ENCODE measurements at places on chromosomes 7 and 10. TPM values are rescaled to one million over a fixed set of nuclear protein-coding genes. Genes with fewer than 3 reads are reported as not detected.

DNA sequence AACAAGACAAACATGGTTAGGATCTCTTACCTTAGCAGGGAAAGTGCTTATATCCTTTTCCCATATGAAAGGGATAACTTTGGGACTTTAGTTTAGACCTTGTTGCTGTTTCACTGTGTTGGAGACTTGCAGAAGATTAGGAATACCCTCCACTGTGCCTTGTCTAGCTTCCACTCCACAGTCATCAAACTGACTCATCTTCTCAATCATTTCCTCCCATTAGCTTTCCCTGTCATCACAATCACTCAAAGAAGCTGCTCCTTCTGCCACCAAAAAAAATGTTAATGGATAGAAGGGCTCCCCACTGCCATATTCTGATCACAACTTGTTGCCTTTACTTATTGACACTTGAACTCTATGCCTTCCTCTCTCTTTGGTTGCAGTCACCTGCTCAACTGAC, 16.8 kb downstream of the GNG11 start:
- no peaks in the 10 kb centered on the region for H3K36me3 ChIP-seq
- no peaks in the 10 kb centered on the region for H3K27me3 ChIP-seq
- H3K4me3 ChIP-seq, result no peak overlapping the region
- no peaks in the 10 kb centered on the region for H3K4me1 ChIP-seq
- H3K27ac ChIP-seq, result no peak overlapping the region
- no peak for DNase-seq

DNA sequence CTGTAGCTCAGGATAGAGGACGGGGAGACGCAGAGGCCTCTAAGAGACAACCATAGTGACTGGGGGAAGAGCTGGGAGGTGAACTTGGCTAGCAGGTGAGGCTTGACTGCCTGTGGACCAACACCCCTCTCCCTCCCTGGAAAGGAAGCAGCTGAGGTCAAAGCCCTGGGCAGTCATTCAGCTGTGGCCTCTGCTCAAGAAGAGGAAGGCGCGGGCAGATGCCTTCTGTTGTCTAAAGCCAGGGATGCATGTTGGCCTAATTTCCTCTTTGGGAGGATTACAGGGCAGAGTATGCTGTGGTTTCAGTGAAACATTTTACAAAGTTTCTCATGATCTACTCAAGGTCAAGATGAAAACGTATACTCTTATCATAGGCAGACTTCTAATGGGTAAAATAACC, 327.1 kb downstream of the PRPF18 start:
- H3K27me3 ChIP-seq, result no peaks in the 10 kb centered on the region
- no peaks in the 10 kb centered on the region for H3K4me1 ChIP-seq
- DNase-seq, result no peak
- H3K4me3 ChIP-seq, result no peak overlapping the region

- no peak overlapping the region for H3K4me3 ChIP-seq
- H3K27ac ChIP-seq, result no peak overlapping the region
- no peaks in the 10 kb centered on the region for H3K36me3 ChIP-seq
- H3K4me1 ChIP-seq, result peaks cover 10% of the 10 kb centered on the region
Measured at GRCh38 chr10:86693275-86693674, 25.0 kb downstream of the LDB3 start.

GRCh38 chr7:74101061-74101681, 17.6 kb downstream of the LIMK1 start:
- H3K27ac ChIP-seq, result no peak overlapping the region
- no peak for DNase-seq
- H3K4me1 ChIP-seq, result no peaks in the 10 kb centered on the region
- no peaks in the 10 kb centered on the region for H3K36me3 ChIP-seq
- no peaks in the 10 kb centered on the region for H3K27me3 ChIP-seq

GRCh38 chr7:3544202-3544601, 243.2 kb downstream of the SDK1 start:
- H3K4me1 ChIP-seq, result no peaks in the 10 kb centered on the region
- no peak for DNase-seq
- no peak overlapping the region for H3K27ac ChIP-seq
- H3K27me3 ChIP-seq, result no peaks in the 10 kb centered on the region

- H3K36me3 ChIP-seq, result no peaks in the 10 kb centered on the region
- DNase-seq, result no peak
- no peaks in the 10 kb centered on the region for H3K27me3 ChIP-seq
- peaks cover 2% of the 10 kb centered on the region for H3K4me1 ChIP-seq
Measured at GRCh38 chr10:31116226-31116625, 84.6 kb upstream of the ZNF438 start.

GRCh38 chr10:24889639-24890038, 62.8 kb downstream of the PRTFDC1 start:
- H3K36me3 ChIP-seq, result no peaks in the 10 kb centered on the region
- H3K4me1 ChIP-seq, result peaks cover under 1% of the 10 kb centered on the region
- H3K4me3 ChIP-seq, result no peak overlapping the region
- no peaks in the 10 kb centered on the region for H3K27me3 ChIP-seq
- no peak for DNase-seq
- H3K27ac ChIP-seq, result no peak overlapping the region

- H3K27ac ChIP-seq, result no peak overlapping the region
- no peaks in the 10 kb centered on the region for H3K36me3 ChIP-seq
- H3K27me3 ChIP-seq, result no peaks in the 10 kb centered on the region
- no peak overlapping the region for H3K4me3 ChIP-seq
- H3K4me1 ChIP-seq, result peaks cover 2% of the 10 kb centered on the region
Measured at GRCh38 chr10:129601737-129602136, 134.7 kb downstream of the MGMT start.

DNA sequence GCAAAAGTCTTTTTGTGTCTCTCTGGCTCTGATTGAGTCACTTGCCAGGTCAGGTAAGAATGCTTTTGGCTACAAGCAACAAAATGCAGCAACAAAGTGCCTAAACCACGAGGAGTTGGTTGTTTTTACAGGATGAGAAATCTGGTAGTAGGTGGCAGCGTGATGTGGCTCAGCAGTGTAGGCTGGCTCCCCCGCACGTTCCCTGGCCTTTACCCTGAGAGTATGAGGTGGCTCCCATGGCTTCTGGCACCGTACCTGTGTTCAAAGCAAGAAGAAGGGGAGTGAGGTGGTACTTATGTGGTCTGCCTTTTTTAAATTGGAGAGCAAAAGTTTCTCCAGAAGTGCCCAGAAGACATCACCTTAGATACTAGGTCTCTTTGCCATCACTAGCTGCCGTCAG, 11.7 kb downstream of the PRKRIP1 start:
- H3K36me3 ChIP-seq, result no peaks in the 10 kb centered on the region
- H3K4me3 ChIP-seq, result no peak overlapping the region
- no peaks in the 10 kb centered on the region for H3K4me1 ChIP-seq
- DNase-seq, result no peak
- no peaks in the 10 kb centered on the region for H3K27me3 ChIP-seq
- no peak overlapping the region for H3K27ac ChIP-seq

DNA sequence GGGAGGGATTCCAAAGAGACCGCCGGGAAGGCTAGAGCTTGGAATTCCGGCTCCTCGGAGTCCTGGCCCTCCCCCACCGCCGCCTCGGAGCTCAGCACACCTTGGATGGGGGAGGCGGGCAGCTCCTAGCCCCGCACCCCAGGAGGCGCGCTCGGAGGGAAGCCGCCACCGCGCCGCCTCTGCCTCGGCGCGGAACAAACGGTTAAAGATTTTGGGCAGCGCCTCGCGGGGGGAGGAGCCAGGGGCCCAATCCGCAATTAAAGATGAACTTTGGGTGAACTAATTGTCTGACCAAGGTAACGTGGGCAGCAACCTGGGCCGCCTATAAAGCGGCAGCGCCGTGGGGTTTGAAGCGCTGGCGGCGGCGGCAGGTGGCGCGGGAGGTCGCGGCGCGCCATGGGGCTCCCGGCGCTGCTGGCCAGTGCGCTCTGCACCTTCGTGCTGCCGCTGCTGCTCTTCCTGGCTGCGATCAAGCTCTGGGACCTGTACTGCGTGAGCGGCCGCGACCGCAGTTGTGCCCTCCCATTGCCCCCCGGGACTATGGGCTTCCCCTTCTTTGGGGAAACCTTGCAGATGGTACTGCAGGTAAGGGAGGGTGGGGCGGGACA, at the start of gene CYP26A1:
Gene CYP26A1, plus strand, starts transcription at position 355 of the 608 bp plus-strand sequence. Its CDS starts 42 bp downstream, at position 397.
- H3K4me3 ChIP-seq, result peak within 1 kb of the TSS; percentile 9
- no peak for DNase-seq
- no peaks in the 10 kb centered on the region for H3K27me3 ChIP-seq

DNA sequence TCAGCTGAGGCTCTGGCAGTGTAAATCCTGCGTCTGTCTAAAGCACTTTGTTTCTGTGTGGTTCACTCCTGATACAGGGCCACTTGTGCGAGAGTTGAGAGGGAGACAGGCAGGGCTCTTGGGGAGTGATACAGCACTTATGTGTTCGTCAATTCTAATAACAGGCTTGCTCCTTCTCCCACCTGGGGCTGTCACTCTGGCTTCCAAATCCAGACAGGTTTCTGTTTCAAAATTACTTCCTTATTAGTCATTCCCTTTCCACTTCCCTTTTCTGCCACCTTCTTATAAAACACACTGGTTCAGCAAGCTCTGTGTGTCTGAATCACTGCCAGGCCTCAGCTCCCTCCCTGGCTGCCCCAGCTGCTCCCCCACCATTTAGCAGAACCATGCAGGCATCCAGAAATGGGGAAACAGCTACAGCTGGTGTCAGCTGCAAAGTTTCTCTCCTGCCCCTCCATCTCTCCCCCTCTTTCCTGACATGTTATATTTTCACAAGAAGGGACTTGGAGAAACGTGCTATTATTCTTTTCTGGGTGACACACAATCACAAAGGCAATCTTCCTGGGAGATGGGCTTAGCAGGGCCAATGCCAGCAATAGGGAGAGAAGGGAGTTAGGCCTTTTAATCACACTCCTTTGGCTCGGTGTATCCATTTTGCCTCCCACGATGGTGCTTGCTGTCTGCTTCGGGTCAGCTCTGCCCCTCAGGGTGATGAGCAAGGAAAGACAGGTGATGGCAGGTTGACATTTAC, 58.4 kb upstream of the ZNRF2 start:
- H3K36me3 ChIP-seq, result no peaks in the 10 kb centered on the region
- H3K4me3 ChIP-seq, result no peak overlapping the region
- no peaks in the 10 kb centered on the region for H3K27me3 ChIP-seq

Gene PRR15
- 10.5 TPM for total RNA-seq

Gene EVX1
- total RNA-seq, result not detected

Gene MOGAT3
- total RNA-seq, result not detected
